ENCODE measurements at places on chromosomes 6 and 20.

GRCh38 chr20:25081730-25082497 is at the start of gene VSX1:
VSX1 (minus strand) TSS chr20:25082141; CDS start chr20:25082096, 45 bp downstream.
- DNase-seq = no peak

DNA sequence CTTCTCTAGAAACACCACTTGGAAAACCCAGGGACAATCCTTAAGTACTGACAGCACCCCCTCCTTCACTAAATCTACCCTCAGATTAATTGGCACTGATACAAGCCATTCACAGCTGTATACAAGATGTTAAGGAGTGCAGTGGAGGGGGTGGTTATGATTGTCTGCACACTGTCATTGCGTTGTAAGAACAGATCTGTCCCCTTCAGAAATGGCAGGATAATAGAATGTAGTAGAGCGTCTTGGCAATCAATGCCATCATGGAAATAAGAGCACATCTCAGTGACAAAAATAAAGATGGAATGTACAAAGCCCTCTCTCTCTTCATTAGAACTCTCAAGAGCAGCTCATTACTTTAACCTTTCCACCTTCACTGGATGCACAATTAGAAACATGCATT is 324.9 kb upstream of the TBX18 start:
- no peak for DNase-seq

- DNase-seq = no peak
These were observed 118.5 kb downstream of the LRRC1 start for GRCh38 chr6:53913286-53913685.

DNA sequence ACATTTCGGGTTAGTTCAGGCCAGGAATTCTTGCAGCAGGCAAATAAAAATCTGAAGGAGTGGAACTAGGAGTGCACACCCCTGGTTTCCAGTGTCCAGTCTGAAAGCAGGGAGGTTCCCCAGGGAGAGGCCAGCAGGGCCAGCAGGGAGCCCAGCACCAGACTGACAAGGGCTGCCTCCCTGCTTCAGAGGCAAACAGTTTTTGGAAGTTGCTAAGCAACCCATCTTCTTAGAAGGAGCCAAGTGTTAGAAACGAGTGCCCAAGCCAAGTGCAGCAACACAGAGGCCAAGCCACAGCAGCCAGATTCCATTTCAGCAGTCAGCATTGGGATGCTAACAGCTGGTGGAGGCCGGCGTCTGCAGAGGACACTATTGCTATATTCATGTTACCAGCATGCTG is 179.1 kb downstream of the SYNDIG1 start:
- no peak for DNase-seq

DNA sequence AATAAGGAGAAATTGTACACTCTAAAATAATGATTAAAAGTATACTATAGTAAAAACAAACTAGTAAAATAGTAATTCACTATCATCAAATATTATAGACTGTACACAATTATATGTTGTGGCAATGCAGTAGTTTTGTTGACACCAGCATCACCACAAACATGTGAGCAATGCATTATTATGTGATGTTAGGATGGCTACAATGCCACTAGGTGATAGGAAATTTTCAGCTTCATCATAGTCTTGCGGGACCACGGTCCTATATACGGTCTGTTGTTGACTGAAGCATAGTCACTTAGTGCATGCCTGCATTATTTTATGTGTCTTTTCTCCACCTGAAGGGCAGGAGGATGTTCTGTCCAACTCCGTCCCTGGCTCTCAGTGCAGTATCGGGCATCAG is 104.8 kb upstream of the NEDD9 start:
- DNase-seq = no peak

DNA sequence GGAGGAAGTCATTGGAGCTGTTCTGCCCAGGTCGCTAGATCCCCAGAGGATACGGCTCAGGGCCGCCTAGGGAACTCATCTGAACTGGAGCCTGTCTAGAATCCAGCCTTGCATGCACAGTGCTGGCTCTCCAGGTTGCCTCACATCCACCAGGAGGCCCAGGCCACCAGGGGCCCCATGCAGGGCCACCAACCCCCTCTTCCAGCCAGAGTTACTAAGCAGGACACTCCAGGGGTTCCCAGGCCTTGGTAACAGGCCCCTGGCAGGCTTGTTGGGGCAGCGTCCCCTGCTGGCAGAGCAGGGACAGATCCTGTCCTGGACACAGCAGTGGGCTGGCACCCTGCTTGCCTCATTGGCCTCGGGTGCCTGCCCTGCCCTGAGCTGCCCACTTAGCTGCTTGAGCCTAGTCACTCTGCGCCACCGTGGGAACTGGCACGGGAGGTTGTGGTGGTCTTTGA is 35.3 kb downstream of the EFCAB8 start:
- DNase-seq = no peak

- DNase-seq = no peak
These were observed 39.0 kb upstream of the ECHDC1 start for GRCh38 chr6:127382413-127382812.

DNA sequence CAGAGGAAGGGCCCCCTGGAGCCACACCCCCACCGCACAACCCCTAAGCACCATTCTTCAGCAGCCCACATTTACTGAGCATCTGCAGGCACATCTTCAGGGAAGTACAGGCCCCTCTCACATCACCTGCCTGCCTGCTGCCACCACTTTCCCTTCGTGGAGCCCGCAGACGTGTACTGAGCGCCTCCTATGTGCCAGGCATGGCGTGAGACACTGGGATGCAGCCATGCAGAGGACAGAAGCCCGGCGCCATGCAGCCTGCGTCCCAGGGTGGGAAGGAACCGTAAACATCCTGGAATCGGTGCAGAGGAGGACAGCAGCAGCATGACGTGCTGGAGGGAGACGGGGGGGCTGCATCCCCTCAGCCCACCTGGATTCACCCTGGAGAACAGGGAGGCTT is 78.1 kb downstream of the GRM4 start:
- no peak for DNase-seq

DNA sequence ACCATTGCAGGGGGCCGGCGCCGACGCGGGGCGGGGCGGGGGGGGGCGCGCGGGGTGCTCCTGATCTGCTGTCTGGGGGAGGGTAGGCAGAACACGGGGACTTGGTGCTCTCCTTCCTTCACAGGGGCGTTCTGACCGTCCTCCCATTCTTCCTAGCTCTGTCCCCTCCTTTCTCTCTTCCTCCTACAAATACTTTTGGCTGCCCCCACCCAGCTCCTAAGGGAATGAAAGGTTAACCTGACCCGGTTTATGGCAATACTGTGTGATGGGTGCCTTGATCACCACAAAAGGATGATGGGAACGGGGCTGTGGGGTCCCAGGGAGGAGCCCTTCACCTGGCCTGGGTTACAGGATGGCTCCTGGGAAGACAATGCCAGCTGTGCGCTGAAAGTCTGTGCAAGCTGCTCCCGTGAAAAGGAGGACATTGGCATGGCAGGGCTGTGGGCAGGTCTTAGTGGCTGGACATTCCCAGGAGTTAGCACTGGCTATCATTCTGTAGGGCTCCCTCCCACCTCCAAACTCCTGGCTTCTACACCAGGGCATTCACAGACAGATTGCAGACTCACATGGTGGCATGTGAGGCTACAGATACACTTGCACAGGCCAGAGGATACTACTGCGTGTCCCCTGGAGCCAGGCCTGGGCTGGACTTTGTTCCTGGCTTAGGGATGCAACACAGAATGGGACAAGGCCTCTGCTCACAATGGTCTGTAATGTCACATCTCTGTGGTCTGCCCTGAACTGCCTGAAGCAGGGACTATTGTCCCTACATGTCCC is 1.9 kb upstream of the TPD52L2 start:
- DNase-seq = no peak

DNA sequence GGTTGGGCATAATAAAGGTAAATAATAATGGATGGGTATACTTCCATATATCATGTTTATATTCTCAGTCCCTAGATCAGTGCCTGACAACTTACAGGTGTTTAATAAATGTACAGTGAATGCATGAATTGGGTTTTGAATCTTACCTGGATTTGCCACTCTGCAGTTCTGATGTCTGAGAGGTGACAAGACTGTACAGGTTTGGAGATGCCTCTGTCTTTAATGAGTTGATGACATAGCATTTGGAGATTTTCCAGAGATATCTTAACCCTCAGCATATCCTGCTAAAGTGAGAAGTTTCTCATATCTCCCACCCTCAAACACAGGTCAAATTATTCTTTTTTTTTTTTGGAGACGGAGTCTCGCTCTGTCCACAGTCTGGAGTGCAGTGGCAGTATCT is 2.2 kb downstream of the ANKS1A start:
- DNase-seq = no peak

- no peak for DNase-seq
These were observed 127.9 kb downstream of the COL19A1 start for GRCh38 chr6:69994251-69994650.

- DNase-seq = no peak
These were observed 1026.1 kb downstream of the KIF16B start for GRCh38 chr20:15547119-15547518.

DNA sequence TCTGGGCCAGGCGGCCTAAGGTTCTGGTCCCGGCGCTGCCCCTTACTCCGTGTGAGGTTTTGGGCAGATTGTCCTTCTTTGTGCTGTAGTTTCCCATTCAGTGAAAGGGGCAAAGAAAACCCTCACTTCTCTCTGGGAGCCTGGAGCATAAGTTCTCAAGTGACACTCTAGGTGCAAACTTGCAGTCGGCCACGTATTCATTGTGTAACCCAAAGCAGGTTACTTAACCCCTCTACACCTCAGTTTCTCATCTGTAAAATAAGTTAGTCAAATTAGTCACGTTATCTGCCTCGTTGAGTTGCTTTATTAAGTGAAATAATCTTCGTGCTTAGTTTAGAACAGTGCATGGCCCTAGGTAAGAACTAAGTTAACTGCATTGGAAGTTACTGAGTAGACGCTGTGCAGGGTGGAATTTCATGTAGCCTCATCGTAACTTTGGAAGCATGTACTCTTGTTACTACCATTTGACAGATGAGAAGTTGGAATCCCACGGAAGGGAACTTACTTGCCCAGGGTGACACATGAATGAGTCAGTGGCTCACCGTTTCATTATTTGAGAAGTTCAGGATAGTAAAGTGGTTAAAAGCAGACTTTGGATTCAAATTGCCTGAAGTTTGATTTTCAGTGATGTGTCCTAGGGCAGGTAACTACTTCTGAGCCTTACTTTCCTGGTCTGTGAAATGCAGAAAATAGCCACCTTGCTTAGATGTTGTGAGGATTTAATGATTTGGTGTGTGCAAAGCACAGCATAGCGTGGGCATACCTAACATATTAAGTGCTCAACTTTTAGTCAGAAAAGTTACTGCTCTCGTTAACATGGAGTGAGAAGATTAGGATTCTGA is 556 bp upstream of the MROH8 start:
- no peak for DNase-seq

DNA sequence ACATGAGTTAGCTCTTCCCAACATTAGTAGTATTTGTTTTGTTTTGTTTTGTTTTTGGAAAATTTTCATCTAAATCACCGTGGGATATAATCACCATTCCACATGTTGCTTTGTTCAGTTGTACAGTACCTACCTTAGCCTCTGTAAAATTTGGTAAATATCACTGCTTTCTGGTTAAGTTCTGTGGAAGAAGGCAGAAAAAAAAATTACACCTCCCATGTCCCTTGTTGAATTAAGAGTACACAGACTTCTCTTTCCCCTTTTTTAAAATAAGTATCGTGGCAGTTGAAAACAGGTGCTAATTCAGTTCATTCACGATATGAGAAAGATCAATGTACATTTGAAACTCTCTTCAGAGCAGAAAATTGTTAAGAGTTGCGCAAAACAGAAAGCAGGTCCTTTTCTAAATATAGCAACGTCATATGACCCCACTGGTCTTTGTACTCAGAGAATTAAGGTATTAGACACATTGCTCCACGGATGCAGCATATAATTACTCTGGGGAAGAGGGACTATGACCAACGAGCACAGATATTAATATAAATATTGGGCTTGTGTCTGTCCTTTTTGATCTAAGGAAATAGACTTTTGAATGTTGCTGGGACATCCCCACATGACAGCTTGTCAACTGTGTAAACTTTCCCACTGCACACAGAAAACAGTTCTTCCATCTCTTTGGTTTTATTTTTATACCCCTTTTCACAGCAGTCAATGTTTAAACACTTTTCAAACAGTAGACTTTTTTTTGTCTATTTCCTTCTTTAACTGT is 58.6 kb upstream of the ZNF217 start:
- DNase-seq = no peak

- DNase-seq = no peak
These were observed 103.1 kb upstream of the MRPS10 start for GRCh38 chr6:42320762-42321161.

- DNase-seq = no peak
These were observed 127.8 kb downstream of the TASP1 start for GRCh38 chr20:13510837-13511488.

GRCh38 chr6:100366419-100366818 is 98.3 kb downstream of the SIM1 start:
- DNase-seq = no peak

GRCh38 chr6:9481292-9482029 is 933.4 kb downstream of the TFAP2A start:
- DNase-seq = no peak

DNA sequence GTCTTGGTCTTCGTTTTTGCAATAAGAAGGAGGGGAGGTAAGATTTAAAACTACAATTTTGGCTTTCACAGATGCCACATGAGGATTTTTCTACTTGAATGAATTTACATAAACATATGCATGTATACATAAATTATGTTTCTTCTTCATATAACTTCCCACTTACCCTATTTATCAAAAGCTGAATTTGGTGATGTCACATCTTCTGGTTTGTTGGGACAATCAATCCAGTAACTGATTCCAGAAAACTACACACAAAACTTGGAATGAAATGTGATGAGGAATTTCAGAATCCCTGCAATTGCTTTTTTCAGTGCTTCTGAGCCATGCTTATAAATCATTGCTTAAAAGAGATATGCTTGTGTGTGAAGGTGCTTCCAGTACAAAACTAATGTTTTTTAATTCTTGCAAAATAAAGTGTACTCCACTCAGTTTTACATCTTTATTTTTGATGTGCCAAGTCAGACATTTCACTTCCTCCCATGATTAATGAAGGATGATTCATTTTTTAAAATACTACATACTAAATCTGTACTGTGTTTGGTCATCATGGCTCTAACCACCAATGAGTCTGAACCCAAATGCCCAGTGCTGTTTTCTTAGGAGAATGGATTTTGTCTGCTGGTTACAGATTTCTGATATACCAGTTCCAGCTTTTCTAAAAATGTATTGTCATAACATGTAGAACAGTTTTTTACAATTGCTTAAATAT is 32.1 kb upstream of the RIN2 start:
- no peak for DNase-seq

DNA sequence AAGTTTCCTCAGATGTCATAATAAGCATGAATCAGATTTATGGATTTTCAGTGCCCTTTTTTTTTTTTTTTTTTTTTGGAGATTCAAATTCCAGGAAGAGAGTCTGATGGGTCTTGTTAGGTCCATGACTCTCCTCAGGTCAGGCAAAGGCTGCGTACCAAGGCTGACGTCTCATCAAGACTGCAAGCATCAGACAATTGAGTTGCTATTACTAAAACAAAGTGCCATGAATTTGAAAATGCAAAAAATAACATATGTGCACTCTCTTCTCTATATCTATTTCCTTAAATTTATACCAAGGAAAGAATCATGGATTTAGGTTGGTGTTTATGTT is 134.7 kb downstream of the FAM83B start:
- no peak for DNase-seq

- DNase-seq = no peak
These were observed 46.8 kb upstream of the LYRM2 start for GRCh38 chr6:89685311-89685710.

Data from stimulated activated naive CD4-positive, alpha-beta T cell treated with Interleukin-2 at 50 U/mL for 16 hours (primary cell).